ENCODE measurements at places on chromosomes 6 and 20. TPM values are rescaled to one million over a fixed set of nuclear protein-coding genes. Genes with fewer than 3 reads are reported as not detected.

Gene PACRG
- total RNA-seq: 26.6 TPM

DNA sequence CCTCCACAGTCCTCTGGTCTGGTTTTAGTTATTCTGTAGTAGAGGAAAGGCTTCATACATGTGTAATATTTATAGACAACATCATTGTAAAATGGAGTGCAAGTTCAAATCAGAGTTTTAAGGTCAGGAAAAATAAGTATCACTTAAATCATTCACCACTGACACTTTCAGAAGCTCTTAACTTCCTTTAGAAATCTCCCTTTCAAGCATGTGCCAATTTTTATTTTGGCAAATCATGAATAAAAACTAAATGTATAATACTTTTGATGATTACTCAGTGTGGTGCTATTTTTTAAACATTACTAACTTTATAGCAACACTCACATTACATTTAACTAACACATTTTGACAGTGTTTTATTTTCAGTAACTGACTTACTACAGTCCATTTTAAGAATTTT, 112.2 kb downstream of the OGFRL1 start:
- peak; percentile 79 for DNase-seq

Gene ULBP2
- 2.4 TPM for total RNA-seq

DNA sequence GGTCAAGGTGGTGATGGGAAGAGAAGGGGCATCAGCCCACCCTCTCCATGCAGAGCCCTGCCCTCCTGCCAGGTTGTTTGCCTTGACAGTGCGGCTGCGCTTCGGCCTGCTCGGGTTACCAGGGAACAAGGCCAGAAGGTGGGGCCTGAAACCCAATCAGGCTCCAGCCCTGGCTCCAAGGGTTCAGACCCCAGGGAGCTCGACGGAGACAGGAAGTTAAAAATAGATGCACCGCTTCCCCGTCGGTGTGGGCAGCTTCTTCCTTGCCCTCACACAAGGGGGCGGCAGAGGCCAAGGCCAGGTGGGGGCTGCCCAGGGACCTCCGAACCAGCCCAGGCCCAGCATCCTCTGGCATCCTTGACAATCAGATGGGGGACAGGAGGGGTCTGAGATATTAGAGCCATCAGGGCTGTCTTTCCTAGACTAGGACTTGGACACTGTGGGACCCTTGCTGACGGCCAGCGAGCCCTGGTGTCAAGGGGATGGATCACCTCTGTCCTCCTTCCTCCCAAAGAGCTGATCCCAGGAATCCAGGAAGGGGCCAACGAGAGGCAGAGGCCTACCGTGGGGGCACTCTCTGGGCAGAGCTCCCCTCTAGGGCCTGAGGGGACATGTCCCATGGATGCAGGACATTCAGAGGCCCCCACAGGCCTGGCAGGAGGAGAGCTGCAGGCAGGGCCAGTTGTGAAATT, 65.2 kb downstream of the RIPOR3 start:
- no peak for DNase-seq

Measured in lung (tissue), 17 donors.